ENCODE measurements at places on chromosomes 5 and 9.

DNA sequence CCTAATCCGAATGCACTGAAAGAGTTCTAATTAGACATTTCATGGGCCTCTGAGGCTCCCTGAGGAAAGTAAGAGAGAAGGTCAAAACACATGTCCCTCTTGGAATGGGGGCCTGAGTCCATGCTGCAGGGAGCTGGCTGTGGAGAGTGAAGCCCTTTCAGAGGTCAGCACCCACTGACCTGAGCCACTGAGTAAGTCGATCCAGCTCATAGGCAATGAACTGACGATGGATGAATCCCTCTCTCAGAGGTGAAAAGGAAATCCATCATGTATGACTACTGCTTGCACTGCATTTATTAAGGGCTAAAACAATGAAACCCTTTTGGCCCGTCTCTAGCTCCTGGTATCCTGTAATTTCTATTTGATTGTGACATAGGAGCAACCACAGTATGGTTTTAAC is 288.9 kb upstream of the VLDLR start:
- DNase-seq, result no peak

DNA sequence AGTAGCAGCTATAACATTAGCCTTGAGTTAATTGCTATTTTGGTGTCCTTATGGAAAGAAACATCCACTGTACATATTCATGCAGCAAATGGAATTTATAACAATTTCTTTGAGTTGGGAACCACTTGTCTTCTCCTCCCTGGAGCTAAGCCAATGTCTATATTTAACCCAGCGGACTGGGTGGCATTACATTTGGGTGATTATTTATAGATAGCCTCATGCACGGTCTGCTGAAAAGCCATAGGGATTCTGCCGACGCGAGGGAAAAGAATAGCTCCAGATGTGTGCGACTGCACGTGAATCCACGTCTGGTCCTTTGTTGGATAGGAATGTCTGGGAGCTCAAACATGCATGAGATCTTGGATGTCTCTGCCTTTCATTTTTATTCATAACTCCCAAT is 157.5 kb upstream of the BRINP1 start:
- DNase-seq, result no peak

DNA sequence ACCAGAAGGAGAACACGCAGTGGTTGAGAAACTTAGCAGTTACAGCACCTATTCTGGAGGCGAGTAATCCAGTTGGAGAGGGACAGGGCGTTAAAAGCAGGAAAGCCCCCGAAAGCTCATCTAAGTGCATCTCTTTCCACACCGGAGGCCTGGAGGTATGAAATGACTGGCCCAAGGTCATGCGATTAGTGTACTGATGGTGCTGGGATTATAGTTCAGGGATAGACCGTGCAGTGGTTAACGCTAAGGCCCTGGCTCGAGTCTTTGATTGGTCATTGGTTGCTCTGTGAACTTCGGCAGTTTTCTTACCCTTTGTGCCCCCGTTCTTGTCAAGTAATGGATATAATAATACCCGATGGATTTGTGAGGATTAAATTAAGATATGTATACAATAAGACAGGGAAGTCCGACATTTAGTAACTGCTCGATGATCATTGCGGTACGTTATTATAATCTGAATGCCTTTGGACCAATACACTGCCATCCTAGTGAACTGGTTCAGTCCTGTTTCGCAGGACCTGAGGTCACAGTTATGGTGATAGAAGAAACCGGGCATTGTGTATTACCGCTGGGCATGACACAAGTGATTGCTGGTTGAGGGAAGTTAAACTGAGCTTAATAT is 960 bp downstream of the CANX start:
- DNase-seq, result peak; percentile 9

DNA sequence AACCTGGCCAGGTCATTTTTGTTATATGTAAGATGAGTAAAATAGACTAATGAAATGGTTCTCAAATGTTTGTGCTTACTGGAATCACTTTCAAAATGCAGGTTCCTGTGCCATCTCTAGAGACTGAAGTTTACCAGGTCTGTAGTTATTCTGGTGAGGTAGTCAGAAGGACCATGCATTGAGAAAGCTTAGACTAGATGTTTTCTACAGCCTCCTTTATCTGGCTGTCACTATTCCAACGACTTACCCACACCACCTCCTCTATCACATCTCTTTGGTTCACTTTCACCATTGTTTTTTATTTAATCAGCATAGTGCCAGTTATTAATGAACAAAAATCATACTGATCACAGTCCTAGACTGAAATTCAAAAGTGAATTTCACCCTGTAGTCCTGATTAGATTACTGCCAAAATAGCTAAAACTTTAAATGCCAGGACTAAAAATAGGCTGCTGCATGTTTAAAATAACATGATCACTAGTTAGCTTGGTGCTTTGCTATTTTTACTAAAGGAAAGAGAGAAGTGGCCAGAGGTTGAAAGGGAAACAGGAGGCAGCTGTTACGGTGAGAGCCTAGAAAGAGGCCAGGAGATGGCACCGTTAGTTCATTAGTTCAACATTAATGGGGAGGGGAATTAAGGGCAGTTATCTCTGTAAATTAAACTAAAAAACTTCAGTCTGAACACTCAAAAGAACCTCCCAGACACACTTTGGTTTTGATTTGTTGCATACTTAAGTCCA is 13.9 kb upstream of the FNIP1 start:
- DNase-seq, result no peak

GRCh38 chr5:42015681-42016080 is 90.6 kb downstream of the FBXO4 start:
- no peak for DNase-seq

- no peak for DNase-seq
Measured at GRCh38 chr9:6829027-6829426, 71.3 kb downstream of the KDM4C start.

GRCh38 chr5:50827516-50828247 is 161.2 kb downstream of the PARP8 start:
- no peak for DNase-seq

- DNase-seq, result no peak
Measured at GRCh38 chr9:30673132-30673531, 1711.3 kb upstream of the ACO1 start.

GRCh38 chr5:126519637-126520592 is 75.1 kb downstream of the ALDH7A1 start:
- DNase-seq, result no peak

- DNase-seq, result no peak
Measured at GRCh38 chr5:27598576-27598975, 560.2 kb upstream of the CDH9 start.

DNA sequence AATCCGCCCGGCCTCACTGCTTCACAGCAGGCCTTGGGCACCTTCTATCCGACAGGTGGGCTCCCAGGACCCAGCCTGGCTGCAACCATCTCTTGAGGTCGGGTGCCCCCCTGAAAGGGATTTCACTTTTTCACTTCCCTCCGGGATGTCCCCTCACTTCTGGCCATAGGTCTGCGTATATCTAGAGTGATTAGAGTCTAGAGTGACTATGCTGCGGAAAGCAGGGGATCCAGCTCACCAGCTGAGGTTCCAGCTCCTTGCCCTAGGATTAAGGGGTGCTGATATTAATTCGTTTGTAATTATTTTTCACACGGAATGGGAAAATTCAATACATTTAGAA is 3.1 kb downstream of the DMRT2 start:
- DNase-seq, result no peak

GRCh38 chr5:104541141-104541785 is 978.7 kb upstream of the NUDT12 start:
- no peak for DNase-seq

DNA sequence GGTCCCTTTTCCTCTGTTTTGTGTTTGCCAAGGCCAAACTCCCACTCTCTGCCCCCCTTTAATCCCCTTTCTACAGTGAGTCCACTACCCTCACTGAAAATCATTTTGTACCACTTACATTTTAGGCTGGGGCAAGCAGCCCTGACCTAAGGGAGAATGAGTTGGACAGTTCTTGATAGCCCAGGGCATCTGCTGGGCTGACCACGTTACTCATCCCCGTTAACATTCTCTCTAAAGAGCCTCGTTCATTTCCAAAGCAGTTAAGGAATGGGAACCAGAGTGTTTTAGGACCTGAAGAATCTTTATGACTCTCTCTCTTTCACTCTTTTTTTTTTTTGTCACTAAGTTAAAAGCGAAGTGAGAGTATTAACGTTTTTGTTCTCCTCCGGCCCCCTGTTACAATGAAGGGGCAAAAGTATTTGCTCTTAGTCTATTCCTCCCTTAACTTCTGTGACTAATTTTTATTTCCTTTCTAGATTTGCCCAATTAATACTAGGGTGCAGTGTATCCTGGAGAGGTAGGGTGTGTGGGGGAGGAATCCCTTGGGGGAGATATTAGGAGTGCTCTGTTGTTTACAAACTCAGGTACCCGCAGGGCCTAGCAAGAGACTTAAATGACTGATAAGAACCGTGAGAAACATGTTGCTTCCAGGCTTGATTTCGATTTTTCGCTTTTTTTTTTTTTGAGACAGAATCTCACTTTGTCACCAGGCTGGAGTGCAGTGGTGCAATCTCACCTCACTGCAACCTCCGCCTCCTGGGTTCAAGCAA is 14.7 kb downstream of the GM2A start:
- no peak for DNase-seq

DNA sequence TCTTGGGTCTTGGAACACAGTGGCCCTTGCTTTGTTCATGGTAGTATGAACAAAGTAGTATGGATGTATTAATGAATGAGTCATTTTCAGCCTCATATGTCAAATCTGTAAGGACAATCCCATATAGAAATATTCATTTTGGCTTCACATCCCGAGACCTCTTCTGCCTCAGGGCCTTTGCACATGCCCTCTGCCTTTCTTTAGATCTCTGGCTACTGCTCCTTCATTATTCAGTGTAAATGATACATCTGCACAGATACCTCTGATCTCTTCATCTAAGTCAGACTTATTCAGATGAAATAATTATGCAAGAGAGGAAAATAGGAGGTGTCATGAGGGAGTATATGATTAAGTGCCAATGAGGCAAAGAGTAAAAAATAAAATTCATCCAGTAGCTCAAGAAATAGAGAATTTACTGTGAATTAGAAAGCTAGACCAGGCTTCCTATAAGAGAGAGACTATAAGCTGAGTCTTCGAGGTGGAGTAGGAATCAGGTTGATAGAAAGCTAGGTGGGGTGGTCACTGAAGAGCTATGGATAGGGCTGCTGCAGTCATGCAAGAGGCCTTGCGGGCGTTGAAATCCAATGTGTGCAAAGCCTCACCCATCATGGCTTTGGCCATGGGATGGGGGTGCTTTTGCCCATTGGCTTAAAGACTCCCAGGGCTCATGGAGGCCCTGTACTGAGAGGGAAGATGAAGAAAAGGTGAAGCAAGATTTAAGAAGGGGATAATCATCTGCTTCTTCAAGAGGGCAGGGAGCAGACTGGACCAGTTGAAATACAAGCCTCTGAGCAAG is 3.7 kb upstream of the TTLL11 start:
- no peak for DNase-seq

- no peak for DNase-seq
Measured at GRCh38 chr9:136587145-136587943, 41.5 kb upstream of the NOTCH1 start.

DNA sequence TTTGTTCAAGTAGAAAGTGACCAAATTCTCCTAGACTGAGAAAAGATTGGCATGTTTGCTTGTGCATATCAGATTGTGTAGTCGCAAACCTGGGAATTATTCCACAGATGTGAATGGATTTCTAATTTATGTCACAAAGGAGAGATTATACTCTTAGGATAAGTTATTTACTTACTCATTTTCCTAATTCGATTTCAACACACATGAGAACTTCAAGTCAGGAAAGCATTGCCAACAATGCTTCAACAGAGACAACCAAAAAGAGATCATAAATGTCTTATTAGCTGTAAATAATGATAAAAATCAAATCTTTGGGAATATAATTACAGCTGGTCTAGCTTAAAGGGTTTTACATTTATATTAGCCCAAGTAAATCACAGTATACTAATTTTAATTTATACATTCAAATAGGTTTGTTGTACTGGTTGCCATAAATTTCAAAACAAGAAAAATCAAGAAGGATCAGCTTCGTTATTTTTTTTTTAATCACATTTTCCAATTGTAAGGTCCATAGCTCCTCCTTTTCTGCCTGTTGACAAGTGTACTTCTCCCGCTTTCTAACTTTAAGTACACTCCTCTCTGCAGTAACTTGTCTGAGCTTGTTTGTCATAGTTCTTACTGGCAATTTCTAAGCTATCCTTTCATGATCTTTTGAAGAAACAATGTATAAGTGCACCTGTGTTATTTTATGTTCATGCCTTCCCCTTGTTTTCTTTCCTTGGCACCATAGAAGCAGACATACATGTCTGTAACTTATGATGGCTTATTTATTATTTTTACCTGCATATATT is 246.6 kb downstream of the DEPDC1B start:
- DNase-seq, result no peak

- no peak for DNase-seq
Measured at GRCh38 chr9:134190232-134191121, 26.1 kb upstream of the RNU6ATAC start.

GRCh38 chr5:65041296-65042158 is 272.8 kb downstream of the CWC27 start:
- no peak for DNase-seq

GRCh38 chr5:141199359-141200235 is at the start of gene PCDHB11:
Gene PCDHB11, plus strand, starts transcription at chr5:141199627. Its CDS starts 148 bp downstream, at chr5:141199775.
- no peak for DNase-seq

- no peak for DNase-seq
Measured at GRCh38 chr5:124806373-124807077, 60.1 kb upstream of the ZNF608 start.

DNA sequence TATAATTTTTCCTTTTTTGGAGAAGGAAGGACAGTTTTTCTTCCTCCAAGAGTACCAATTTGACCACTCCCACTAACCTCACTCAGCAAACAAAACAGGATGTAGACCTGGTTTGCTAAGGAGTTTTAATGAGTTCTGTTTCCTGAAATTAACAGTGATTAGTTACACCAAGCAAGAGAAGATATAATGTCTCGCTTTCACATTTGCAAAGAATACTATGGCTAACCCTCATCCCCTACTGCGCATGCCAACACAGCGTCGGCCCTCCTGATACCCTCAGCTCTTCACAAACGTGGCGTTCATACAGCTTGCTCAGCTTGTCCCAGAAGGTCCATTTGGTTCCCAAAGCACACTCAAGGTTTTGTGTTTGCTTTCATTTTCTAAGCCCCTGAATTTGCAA is 41.9 kb upstream of the IPPK start:
- DNase-seq, result no peak

DNA sequence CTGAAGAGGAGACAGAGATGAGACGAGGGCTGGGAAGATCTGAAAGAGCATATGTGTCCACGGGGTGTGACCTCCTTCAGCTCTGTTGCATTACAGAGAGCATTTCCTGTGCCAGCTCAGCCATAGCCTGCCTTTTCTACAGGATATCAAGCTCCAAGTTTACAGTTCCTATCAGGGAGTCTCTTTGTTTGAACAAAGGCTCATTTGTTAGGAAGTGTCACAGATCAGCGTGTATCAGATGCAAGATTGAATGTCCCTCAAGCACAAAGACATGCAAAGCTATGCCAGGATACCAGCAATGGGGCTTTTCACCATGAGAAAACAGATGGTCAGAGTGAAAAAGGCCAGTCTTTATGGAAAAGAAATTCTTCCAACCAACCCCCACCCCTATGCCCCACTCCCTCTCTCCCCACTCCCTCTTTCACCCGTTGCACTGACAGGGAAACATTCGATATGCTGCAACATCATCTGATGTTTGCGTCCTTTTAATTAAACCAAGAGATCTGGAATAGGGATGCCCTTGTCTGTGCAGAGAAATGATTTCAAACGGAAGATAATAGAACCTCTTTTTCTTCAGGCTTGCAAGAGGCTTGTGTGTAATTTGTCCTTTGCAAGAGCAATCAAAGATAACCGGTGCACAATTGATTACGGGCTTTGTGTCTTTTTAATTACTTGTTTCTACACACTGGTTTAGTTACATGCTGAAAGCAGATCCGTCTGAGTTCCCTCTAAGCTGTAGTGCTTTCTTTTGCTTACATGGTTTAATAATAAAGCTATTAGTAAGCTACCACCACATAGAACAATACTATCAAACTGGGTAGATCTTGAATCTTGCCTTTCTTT is 263.1 kb upstream of the RGMB start:
- no peak for DNase-seq
